ENCODE measurements at places on chromosomes 6 and 20.

- no peak for DNase-seq
Measured at GRCh38 chr20:6644813-6645628, 122.5 kb upstream of the BMP2 start.

GRCh38 chr20:14313341-14314020 is 23.9 kb downstream of the FLRT3 start:
- no peak for DNase-seq

DNA sequence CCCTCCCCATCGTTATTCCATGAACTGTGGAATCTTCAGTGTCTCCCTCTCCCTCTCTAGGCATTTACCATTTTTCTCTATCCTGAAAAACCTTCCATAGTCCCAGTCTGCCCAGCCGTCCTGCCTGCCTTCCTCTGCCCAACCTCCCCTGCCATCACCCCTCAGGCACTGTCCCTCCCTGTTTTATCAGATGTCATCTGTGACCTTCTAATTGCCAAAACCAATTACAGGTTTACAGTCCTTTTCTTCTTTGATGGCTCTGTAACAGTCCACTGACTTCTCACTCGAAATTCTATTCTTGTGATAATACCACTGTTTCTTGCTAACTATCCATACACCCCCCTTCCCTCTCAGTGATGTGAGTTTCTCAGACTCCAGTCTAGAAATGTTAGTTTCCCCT is 2.3 kb upstream of the SLC23A2 start:
- DNase-seq = no peak

GRCh38 chr6:111441678-111442243 is 41.3 kb downstream of the REV3L start:
- no peak for DNase-seq

DNA sequence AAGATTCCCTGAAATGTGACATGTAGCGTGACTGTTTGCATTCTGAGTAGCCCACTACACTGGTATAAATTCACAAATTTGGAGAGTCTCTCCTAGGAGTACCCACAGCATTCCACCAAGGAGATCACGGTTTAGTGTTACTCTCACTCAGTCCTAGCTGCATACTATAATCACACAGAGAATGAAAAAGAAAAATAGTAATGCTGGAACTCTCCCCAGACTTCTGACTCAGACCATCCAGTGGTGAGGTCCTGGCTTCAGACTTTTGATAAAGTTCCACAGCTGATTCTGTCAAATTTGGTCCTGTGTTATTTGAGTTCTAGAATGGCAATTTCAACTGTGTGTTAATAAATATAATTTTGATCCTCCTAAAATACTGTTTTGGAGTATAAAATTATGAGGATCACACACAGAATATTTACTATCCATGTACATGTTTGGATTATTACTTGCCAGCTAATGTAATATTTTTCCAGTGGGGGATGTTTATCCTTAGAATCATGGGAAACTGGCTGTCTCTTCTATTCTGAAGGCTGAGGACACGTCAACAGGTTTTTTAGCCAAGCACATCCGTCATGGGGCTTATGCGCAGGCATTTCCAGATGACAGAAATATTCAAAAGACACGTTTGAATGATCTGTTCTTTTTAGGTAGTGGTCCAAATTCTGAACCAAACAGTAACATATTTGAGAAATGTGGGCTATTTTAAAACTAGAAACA is 5.1 kb upstream of the KIAA0408 start:
- peak; percentile 47 for DNase-seq

DNA sequence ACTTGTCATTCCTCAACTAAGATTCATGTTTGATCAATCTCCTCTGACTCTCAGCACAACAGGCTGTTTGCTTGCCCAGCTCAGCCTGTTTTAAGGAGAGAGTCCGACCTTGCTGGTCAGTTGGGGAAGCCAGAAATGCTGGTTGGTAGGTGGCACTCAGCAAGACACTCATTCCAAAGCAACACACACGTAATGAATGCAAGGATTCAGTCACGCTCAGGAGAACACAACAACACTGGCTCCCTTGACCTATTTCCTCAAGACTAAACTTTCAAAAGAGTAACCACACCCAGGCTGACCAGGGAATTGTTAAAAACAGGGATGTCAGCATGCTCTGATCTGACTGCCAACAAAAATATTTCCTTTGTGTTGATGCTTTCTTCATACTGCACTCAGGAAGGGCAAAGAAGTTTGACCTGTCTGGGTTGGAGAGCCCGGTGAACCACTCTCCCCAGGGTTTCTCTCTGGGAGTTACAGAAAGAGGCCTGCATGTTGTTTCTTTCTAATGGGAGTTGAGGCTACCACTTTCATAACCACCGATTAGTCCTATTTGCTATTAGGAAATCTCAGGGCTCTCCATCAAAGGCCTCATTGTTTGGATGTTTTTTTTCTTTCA is 25.6 kb upstream of the PREP start:
- no peak for DNase-seq

DNA sequence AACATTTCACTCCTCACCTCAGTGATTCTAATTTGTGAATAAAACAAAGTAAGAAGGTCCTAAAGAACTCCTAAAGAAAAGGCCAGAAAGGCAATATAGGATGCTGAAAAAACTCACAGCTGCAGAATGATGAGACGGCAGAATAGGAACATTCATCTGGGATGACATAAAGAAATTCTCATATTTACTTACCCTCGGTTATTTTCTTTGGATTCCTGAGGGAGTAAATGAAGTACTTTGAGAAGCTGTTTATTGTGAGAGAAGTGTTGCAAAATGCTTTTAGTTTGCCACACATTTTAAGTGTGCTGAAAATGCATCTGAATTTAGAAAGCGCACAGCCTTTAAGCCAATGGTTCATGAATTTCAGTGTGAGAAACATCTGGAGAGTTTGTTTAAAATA is 35.7 kb upstream of the RBL1 start:
- no peak for DNase-seq

Measured in GM04504 (cell line).